Bronchial epithelial cell (primary cell): ENCODE measurements at places on chromosomes 5 and 9. TPM values are rescaled to one million over a fixed set of nuclear protein-coding genes. Genes with fewer than 3 reads are reported as not detected.

Gene ADAMTS6
- total RNA-seq: 5.9 and 17.6 TPM in 2 replicates

Gene GPR150
- 0.26 TPM in 2 replicates for total RNA-seq

Gene IFNA13
- not detected in 2 replicates for total RNA-seq

Gene ANKDD1B
- total RNA-seq: 1.3 and 1.9 TPM in 2 replicates

Gene SLC2A6
- 2.6 and 2.9 TPM in 2 replicates for total RNA-seq

Gene KIF4B
- total RNA-seq: under 0.01 and 0.13 TPM in 2 replicates

Gene FCHSD1
- 14.2 and 17.2 TPM in 2 replicates for total RNA-seq

Gene DBH
- total RNA-seq: not detected in 2 replicates

Gene IL7R
- 0.26 TPM in 1 of 2 replicates, not detected in the other for total RNA-seq

Gene PALM2AKAP2
- total RNA-seq: 1.3 and 5.0 TPM in 2 replicates

Gene TMEM171
- 0.26 and 0.51 TPM in 2 replicates for total RNA-seq
